Posterior vena cava (tissue), 2 donors: ENCODE measurements at places on chromosomes 12 and 14. TPM values are rescaled to one million over a fixed set of nuclear protein-coding genes. Genes with fewer than 3 reads are reported as not detected.
A peak's percentile ranks its signal among the peaks of the same experiment; 100 is the strongest.

DNA sequence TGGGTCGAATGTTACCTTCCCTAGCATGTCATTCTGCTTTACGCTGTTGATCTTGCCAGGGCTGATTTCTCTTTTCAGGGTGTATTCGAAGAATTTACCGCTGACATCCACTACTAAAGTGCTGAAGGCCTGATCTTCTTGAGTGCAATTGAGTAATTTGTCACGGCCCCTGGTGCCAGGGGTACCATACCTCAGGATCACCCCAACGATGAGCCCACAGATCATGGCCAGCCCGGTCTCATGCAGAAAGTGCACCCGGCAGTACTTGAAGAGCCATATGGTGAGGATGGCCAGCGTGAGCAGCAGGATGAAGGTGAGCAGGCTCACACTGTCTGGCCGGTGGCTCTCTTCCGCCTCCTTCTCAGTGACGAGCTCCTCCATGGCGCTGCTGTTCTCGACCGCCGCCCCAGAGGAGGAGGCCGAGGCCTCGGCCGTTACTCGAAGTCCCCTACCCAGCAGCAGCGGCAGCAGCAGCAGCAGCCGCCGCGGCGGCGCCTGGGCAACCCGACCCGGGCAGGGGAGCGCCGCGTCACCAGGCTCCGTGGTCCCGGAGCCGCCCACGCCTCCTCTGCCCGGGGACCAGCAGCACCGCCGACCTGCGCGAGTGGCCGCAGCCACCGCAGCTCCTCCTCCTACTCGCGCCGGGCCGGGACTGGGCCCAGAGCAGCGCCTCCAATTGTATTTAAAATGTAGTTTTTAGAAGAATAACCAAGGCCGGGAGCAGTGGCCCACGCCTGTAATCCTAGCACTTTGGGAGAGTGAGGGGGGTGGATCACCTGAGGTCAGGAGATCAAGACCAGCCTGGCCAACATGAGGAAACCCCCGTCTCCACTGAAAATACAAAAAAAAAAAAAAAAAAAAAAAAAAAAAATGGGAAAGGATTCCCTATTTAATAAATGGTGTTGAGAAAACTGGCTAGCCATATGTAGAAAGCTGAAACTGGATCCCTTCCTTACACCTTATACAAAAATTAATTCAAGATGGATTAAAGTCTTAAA, 58.5 kb upstream of the TMPO start:
- peak; percentile 83 for DNase-seq

- peak; percentile 80 for DNase-seq
Observed at GRCh38 chr12:119412811-119413794, 78.6 kb downstream of the CCDC60 start.

DNA sequence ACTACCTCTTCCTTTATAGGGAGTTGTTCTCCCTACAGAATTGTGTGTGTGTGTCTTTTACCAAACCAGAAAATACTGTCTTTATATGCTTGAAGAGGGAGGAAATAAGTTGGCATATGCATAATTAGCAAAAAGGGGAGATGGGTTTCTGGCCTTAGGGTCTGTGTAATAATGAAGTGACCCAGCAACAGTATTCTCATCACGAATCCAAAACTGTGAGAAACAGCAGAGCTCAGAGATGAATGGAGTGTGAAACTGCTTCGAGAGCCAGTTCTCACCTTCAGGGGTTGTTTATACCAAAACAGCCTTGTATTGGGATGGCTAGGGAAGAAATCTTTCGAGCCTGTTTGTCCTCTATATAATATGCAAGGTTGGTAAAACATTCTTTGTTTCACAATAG, 227.5 kb downstream of the MON2 start:
- no peak for DNase-seq

GRCh38 chr12:99647453-99647852, at the start of gene GARIN6:
Gene GARIN6 (plus strand): TSS chr12:99647753. CDS start chr12:99648175, 422 bp downstream.
- no peak for DNase-seq

DNA sequence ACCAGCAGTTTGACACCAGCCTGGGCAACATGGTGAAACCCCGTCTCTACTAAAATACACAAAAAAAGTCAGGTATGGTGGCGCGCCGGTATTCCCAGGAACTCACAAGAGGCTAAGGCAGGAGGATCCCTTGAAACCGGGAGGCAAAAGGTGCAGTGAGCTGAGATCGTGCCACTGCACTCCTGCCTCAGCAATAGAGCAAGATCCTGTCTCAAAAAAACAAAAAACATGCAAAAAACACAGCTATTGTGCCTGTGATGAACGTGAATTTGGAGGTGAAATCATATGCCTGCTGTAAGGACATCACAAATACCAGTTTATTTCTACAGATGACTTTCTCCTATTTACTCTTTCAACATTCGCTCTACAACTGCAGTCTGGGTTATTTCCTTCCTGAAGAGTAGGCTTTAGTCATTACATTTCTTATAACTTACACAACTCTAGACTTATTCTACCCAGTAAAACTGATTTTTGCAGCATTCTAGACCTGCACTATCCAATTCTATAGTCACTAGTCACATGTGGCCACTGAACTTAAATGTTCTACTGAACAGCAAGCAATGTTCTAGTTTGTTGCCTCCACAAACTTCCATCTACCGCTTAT, 48.3 kb downstream of the HNRNPC start:
- DNase-seq, result no peak

ACOT4 gene
- total RNA-seq, result 1.8 TPM

GRCh38 chr12:56995930-56996496, 10.3 kb downstream of the ZBTB39 start:
- DNase-seq, result no peak

RFLNA gene
- 0.97 TPM for total RNA-seq

- DNase-seq, result peak; percentile 76
Observed at GRCh38 chr14:24428628-24429394, 657 bp downstream of the CBLN3 start.

CHGA gene
- total RNA-seq, result not detected

DNA sequence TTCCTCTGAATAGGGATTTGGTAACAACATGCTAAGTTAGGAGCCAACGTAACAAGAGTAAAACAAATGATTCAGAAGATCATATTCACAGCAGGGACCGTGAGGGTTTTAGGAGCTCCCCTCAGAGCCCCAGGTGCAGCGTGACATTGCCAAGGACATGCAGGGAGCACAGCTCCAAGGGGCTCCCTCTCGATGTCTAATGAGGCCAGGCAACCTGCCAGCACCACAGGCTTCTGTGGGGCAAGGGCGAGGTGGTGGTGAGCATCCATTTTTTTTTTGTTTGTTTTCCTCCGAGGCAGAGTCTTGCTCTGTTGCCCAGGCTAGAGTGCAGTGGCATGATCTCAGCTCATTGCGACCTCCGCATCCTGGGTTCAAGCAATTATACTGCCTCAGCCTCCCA, 95.1 kb upstream of the PTPRB start:
- DNase-seq, result peak; percentile 62

DNA sequence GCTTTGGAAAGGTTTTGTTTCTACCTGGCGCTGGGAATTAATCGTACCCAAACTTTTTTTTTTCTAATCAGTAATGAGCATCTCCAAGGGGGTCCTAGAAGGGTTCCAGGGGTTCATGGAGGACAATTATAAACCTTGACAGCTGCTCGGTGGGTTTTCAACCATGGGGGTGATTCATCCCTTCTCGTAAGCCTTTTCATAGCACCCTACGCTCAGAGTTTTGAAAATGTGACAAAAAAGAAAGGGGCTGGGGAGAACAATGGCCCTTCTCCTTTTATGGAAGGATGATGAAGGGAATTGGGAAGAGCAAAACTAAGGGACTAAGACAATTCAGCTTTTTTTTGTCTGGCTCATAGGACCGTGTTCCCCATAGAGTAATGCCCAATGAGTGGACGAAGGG, 196.7 kb downstream of the ZFP36L1 start:
- DNase-seq, result no peak

DNA sequence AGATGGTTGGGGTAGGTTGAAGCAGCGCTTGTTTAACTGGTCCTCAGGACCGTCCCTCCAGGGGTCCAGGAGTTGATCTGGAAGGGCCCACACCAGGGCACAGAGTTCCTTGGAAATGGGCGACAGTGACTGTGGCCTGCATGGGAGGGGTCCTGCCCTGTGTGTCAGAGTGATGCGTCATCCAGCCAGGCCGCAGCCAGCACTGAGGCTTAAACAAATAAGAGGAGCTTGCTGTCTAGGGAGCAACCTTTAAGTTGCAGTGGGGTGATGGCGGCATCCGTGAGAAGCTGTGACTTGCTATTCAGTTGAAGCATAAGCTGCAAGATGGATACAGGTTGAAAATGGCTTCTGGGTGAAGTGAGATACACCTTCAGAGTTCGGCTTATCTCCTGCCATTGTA, 20.2 kb downstream of the DCAF4 start:
- peak; percentile 73 for DNase-seq

DNA sequence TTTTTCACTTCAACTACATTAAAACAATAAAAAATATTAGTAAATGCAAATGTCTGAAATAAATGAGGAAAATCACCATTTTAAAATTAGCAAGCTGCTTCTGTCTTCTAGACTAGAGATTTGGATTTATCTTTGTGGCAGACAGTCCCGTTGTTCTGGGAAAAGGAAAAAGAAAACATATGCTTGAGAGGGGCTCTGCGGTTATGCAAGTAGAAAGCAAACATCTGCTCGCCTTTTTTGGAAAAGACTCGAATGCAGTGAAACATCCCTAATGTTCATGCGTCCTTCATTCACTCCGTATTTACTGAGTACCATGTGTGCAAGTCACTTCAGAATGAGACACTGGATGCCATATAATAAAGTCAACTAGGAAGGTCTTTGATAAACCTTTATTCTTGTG, 44.9 kb downstream of the IFNG start:
- DNase-seq, result no peak
